ENCODE measurements at places on chromosomes 16 and 17.

DNA sequence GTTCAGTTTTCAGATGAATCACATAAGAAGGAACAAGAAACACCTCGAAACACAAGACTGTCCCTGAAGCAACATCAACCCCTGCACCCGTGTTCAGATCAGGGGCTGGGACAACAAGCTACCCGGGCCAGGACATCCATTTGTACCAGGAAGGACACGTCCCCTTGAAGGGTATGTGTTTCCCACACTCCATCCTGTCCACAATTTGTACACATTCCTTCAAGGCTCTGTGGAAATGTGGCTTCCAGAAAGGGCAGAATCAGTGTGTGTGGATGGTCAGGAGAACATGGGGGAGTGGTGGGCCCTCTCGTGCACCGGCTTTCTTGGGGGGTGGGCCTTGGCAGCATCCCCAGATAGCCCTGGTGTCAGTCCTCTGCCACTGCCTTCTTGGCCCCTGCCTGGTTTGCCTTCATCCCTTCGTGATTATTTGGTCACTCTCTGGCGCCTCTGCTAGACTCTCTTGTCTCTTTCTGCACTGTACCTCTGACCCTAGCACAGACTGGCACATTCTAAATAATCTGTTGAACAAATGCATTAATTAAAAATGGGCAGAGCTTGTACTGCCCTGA, 10.3 kb downstream of the KIFC3 start:
- DNase-seq = no peak

- DNase-seq = no peak
These were observed 5.1 kb downstream of the TTYH2 start for GRCh38 chr17:74218436-74218835.

- DNase-seq = no peak
These were observed 6.9 kb downstream of the GNAO1 start for GRCh38 chr16:56198006-56198754.

DNA sequence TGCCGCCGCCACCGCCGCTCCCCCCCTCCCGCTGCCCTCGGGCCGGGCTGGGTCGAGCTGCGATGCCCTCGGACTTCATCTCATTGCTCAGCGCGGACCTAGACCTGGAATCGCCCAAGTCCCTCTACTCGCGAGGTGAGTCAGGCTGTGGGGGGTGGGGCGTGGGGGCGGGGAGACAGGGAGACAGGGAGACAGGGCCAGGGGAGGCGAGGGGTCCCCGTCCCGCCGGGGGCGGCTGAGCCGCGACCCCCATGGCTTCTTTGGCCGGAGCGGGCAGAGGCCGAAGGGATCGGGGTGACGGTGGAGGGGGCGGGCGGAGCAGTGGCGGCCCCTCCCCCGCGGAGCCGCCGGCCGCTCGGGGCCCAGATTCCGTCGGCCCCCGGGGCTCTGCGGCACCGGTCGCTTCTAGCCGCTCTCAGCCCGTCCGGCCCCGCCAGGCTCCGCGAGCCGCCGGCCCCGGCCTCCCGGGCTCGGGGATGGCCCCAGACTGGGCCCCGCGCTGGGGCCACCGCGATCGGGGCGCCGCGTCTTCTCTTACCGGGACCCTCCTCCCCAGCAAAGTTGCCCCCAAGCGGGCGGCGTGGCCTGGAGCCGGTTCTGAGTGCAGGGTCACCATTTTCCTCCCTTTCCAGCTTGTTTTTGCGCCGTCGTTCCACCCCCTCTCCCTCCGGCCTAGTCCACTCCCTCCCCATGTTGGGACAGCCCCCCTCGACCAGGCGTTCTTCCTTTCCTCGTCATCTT, 644 bp downstream of the NFAT5 start:
- no peak for DNase-seq

DNA sequence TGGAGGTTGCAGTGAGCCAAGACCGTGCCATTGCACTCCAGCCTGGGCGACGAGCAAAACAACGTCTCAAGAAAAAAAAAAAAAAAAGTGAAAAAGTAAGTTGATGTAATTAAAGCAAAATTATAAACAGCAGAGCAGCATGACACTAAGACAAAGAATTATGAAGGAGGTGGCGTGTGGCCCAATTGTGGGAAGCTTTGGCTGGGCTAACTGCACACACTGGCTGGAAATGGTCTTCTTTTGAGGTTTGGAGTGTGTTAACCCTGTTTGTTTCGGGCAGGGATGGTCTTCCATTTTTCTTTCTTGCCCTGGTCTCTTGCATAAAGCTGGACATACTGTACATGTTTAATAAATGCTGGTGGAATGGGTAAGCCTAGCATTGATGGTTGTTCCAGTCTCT, 54.8 kb downstream of the RAP1GAP2 start:
- DNase-seq = no peak
